GM20000 (cell line): ENCODE measurements at places on chromosomes 12 and 14.
A peak's percentile ranks its signal among the peaks of the same experiment; 100 is the strongest.

GRCh38 chr12:127942981-127943380, 324.0 kb upstream of the TMEM132C start:
- no peak for DNase-seq

DNA sequence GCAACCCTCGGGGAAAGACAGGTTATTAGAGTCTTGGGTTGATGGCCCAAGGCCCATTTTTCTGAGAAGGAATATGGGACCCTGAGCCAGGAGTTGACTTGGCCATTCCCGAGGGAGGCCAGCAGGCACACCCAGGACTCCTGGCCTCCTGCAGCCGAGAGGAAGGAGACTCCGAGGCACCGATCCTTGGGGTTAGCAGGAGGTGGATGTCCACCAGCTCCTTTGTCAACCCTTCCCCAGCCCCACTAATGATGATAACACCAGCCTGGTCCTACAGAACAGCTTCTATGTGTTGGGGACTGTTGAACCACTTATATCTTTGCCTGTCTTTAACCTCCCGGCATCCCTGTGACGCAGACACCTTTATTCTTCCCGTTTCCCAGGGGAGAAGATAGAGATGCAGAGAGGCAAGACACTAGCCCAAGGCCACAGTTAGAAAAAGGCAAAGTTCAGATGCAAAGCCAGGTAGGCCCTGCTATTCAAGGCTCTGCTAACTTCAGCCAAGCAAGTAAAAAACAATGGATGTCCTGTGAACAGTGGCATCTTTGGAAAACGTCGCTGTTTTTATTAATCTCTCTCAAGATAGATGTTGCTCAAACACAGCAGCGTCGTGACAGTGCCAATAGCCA, 767.3 kb upstream of the TBX3 start:
- no peak for DNase-seq

GRCh38 chr14:85057221-85057620, 472.7 kb upstream of the FLRT2 start:
- no peak for DNase-seq

- DNase-seq, result no peak
Observed at GRCh38 chr14:103545219-103545914, 16.4 kb downstream of the TRMT61A start.

GRCh38 chr12:50505675-50506530, 1.1 kb downstream of the DIP2B start:
- DNase-seq, result peak; percentile 40

DNA sequence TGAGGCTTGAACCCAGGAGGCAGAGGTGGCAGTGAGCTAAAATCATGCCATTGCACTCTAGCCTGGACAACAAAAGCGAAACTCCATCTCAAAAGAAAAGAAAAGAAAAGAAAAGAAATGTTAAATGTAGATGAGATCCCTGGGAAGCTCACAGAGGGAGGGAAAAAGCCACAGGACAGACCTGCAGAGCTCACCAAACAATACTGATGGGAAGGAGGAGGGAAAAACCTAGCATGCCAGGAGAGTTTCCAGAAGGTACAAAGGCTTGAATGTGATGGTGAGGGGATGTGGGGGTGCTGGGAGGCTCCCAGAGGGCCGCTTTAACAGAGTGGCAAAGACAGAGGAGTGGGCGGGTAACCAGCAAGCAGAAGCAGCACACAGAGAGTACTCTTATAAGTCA, 72.3 kb downstream of the PTPN21 start:
- no peak for DNase-seq

- no peak for DNase-seq
Observed at GRCh38 chr12:75505706-75506312, 5.6 kb downstream of the KRR1 start.

GRCh38 chr12:11718768-11719253, 69.3 kb downstream of the ETV6 start:
- no peak for DNase-seq

GRCh38 chr14:60343571-60344071, 94.6 kb downstream of the PPM1A start:
- no peak for DNase-seq

DNA sequence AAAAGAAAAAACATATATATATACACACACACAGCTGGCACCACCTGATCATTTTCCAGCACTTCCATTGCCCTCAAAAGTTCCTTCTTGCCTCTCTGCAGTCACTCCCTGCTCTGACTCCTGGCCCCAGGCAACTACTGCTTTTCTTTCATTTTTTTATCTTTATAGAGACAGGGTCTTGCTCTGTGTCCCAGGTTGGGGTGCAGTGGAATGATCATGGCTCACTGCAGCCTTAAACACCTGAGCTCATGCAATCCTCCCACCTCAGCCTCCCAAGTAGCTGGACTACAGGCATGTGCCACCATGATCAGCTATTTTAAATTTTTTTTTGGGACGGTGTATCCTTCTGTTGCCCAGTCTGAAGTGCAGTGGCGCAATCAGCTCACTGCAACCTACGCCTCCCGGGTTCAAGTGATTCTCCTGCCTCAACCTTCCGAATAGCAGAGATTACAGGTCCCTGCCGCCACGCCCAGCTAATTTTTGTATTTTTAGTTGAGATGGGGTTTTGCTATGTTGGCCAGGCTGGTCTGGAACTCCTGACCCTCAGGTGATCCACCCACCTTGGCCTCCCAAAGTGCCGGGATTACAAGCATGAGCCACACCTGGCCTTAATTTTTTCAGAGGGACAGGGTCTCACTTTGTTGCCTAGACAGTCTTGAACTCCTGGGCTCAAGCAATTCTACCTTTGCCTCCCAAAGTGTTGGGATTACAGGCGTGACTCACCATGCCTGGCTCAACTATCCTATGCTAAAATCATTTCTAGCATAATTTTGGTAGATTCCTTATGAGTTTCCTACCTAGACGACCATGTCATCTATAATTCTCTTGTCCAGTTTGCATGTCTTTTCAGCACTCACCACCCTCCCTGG, 7.8 kb downstream of the HSP90AA1 start:
- DNase-seq, result no peak

DNA sequence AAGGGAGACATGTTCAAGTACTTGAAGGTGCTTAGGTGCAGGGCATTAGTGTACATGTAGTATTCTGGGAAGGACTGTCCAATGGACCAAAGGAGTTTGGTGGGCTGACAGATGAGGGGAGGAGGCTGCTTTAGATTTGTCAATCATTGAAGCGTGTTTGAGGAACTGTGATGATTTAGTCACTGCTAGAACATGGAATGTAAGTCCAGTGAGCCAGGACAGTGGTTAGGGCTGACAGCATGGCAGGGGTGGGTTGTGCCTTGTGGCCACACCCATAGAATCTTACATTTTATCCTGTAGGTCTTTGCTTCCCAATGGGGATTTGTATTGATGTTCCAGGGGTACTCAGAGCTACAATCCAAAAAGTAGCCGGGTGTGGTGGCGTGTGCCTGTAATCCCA, 24.6 kb downstream of the DIP2B start:
- no peak for DNase-seq

GRCh38 chr14:95611293-95611880, 74.8 kb upstream of the TCL1B start:
- DNase-seq, result peak; percentile 11

DNA sequence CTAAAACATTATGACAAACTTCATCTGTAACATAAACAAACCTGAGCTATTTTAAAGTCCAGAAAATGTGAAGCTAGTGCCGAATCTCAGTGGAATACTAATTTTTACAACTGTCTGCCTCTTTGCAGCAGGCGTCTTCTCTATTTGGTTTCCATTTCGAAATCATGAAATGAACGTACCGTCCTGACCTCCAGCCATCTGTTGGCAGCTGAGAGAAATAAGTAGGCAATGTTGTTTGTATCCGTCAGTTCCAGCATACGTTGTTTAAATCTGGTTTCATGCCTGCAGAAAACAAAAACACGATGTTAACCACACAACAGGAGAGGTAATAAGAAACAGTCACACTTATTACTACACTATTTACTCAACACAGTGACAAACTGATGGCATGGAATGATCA, 54.3 kb upstream of the KCNJ8 start:
- no peak for DNase-seq
